ENCODE measurements at places on chromosomes 3 and 15. TPM values are rescaled to one million over a fixed set of nuclear protein-coding genes. Genes with fewer than 3 reads are reported as not detected.

GRCh38 chr3:98890965-98891910 is 10.3 kb downstream of the DCBLD2 start:
- H3K36me3 ChIP-seq: peaks cover 10% of the 10 kb centered on the region
- H3K27ac ChIP-seq: no peak overlapping the region
- H3K4me3 ChIP-seq: no peak overlapping the region
- H3K27me3 ChIP-seq: no peaks in the 10 kb centered on the region
- peaks cover 21% of the 10 kb centered on the region for H3K4me1 ChIP-seq

- no peaks in the 10 kb centered on the region for H3K27me3 ChIP-seq
- no peaks in the 10 kb centered on the region for H3K4me1 ChIP-seq
- H3K27ac ChIP-seq: no peak overlapping the region
Observed at GRCh38 chr3:45972534-45973402, 22.9 kb downstream of the FYCO1 start.

The LRRC2 gene
- 0.31 TPM for total RNA-seq

- no peak overlapping the region for H3K27ac ChIP-seq
- no peaks in the 10 kb centered on the region for H3K4me1 ChIP-seq
- H3K36me3 ChIP-seq: no peaks in the 10 kb centered on the region
- no peak for DNase-seq
Observed at GRCh38 chr3:99662838-99663570, 24.6 kb downstream of the COL8A1 start.

The SOX2 gene
- total RNA-seq: 20.5 TPM

DNA sequence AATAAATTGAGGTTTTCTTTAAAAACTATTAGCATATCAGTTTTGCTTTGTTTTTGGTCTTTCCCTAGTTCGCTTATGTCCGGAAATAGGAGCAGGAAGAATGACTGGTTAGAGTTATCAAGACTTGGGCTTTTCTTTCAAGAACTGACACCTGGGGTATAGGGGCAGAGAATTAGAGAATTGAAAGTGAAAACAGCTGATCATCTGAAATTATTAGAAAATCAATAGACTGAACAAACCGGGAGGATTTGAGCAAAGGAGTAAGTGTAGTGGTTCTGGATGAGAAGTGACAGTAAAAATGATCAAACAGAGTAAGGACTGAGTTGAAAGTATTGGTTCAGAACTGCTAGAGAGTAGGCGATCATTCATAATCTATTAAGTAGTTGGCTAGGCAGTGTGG is 6.0 kb downstream of the MINDY2 start:
- no peak for DNase-seq
- H3K4me3 ChIP-seq: peak overlapping the region; percentile 24
- H3K27ac ChIP-seq: no peak overlapping the region
- peaks cover 4% of the 10 kb centered on the region for H3K4me1 ChIP-seq

GRCh38 chr3:14126017-14126886 is 1.4 kb downstream of the TMEM43 start:
- peaks cover 30% of the 10 kb centered on the region for H3K4me1 ChIP-seq
- H3K36me3 ChIP-seq: peaks cover 19% of the 10 kb centered on the region
- peak overlapping the region; percentile 95 for H3K27ac ChIP-seq

DNA sequence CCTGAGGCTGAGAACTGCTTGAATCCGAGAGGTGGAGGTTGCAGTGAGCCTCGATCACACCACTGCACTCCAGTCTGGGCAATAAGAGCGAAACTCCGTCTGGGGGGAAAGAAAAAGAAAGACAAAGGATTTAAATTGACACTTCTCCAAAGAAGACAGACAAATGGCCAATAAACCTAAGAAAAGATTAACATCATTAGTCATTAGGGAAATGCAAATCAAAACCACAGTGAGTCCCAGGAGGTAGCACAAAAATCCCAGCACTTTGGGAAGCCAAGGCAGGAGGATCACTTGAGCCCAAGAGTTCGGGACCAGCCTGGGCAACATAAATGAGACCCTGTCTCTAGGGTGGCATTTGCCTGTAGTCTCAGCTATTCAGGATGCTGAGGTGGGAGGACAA is 12.6 kb downstream of the CLPX start:
- peaks cover 16% of the 10 kb centered on the region for H3K36me3 ChIP-seq
- H3K27me3 ChIP-seq: no peaks in the 10 kb centered on the region
- peak overlapping the region; percentile 56 for H3K27ac ChIP-seq
- H3K4me3 ChIP-seq: no peak overlapping the region
